H1 (cell line): ENCODE measurements at places on chromosomes 12 and 14. TPM values are rescaled to one million over a fixed set of nuclear protein-coding genes. Genes with fewer than 3 reads are reported as not detected.

- no peak for DNase-seq
These were observed 259.6 kb upstream of the ATP2B1 start for GRCh38 chr12:89968151-89968700.

DNA sequence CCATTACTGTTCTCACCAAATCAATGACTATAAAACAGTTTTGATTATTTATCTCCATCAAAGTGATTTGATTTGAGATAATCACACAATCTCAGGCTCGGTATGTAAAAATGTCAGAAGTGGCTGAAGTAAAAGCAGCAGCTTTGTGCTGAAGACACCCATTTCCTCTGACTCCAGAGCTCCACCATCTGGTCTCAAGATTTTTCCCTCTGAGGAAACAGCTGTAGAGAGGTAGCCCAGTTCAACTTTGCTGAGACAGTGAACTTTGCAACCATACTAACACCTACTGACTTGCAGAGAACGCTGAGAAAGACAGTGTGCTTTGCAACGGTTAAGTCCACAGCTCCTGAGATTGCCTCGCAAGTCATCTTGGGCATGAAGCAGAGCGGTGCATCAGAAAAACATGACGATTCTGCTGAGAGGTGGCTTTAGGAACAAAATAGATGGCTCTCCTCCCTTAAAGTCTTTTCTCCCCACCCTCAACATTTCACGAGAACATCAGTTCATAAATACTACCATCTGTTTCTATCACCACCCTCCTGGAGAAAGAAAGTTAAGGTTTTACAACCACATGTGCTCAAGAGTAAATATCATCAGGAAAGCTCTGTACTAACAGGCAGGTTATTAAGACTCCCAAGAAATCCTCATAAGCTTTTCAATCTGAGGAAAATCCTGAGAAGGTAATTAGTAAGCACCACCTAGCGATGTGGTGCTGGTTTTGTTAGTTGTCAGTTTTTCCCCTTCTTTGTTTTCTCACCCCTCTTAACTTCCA, 34.8 kb downstream of the HIGD1C start:
- DNase-seq: no peak

DNA sequence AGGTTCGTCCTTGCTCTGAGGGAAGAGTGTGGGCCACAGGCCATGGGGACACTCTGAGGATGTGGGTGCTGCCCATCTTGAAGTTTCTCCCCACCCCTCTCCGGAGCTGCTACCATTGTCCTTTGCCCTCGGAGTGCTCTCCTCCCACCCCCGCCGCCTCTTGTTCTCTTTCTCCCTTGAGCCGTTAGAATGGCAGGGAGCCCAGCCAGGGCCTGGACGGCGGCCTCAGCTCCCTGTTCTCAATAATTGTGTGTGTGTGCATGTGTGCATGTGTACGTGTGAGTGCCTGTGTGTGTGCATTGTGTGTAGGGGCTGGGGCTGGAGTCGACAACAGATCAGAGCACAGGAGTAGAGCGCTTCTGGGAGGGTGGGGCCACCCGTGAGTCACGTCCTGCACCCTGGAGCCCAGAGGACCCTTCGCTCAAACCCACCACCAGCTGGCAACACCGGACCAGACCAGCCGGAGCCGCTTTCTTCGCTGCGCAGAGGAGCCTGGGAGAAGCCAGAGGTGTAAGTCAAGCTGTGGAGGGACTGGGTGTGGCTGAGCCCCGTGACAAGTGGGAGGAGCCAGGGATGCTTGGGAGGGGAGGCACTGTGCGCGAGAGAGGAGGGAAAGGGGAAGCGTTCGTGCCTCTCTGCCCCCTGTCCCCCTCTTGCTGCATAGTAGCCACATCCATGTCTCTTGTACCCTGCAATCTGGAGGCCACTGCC, 25.9 kb upstream of the KCNA5 start:
- DNase-seq: no peak

GRCh38 chr12:6927379-6928021, at the start of gene ATN1:
Gene ATN1, plus strand, starts transcription at chr12:6927959. Its CDS starts 6,043 bp downstream, at chr12:6934002.
- DNase-seq: peak; percentile 83

DNA sequence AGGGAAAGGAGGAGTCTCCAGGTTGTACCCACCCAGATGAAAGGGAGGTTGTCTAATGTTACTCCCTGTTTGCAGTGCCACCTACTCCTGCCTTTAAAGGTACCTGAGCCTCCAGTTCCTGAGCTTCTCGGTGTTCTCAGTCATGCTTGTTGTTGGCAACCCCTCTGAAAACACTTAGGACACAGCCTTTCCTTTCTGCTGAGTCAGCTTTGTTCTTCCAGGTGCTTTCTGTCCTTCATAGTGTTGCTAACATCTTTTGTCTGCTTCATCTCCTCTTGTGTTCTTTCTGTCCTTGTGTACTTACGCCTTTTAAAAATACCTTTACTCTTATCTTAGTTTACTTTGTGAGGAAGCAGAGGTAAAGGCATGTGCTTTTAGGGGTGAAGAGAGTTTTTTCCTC, 97.0 kb upstream of the NEDD1 start:
- no peak for DNase-seq

DNA sequence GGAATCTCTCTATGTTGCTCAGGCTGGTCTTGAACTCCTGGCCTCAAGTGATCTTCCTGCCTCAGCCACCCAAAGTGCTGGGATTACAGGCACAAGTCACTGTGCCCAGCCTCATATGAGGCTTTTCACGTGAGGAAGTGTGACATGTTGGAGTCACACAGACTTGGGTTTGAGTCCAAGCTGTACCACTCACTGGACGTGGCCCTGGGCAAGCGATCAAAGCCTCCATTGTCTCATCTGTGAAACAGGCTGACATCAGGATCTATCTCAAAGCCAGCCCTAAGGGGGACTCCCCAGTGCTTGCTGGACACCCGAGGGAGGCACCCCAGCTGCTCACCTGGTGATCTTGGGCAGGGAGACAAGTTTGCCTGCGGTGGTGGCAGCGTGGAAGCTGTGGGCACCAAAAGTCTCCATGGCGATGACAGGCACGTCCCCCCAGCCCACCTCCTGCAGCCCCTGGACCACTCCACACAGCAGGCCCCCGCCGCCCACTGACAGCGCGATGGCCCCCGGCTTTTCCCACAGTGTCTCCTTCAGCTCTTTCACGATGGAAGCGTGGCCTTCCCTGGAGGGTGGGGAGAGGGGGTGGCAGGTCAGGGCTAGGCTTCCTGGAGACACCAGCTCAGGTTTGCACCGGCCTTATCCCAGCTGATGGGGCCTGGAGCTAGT, 6.7 kb downstream of the SDS start:
- no peak for DNase-seq

The HVCN1 gene
- 5.6 and 5.8 TPM in 2 replicates for total RNA-seq

The RNU6-8 gene
- total RNA-seq: not detected in 2 replicates

GRCh38 chr12:103524238-103524875, 28.6 kb upstream of the C12orf42 start:
- no peak for DNase-seq
